ENCODE measurements at places on chromosomes 12 and 14.

DNA sequence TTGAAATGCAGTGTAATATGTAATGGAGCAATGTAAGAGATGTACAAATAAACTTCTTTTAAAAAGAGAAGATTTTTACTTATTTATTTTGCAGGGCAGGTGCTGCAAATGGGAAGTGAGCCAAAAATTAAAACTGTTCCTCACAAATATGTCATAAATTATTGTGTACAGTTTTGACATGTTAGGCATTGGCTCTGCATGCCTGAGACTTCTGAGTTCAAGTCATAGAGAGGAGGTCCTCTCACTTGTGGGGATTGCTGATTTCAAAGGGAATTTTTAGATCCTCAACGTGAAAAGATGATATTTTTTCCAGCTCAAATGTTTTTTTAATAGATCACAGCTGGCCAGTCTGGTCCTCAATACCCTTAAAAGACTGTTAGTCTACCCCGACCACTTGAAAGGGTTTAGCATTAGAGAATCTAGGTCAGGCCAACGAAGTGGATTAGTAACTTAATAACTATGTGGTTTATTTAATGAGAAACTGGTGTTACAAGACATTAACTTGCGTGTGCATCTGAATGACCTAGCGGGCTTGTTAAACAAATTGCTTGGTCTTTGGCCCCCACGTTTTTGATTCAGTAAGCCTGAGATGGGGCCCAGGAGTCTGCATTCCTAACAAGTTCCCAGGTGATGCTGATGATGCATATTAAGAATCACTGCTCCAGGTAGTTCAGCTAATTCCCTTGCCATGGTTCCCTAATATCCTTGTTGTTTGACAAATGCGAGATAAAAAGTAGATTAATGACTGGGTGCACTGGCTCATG, 30.9 kb upstream of the WDR89 start:
- DNase-seq, result no peak

DNA sequence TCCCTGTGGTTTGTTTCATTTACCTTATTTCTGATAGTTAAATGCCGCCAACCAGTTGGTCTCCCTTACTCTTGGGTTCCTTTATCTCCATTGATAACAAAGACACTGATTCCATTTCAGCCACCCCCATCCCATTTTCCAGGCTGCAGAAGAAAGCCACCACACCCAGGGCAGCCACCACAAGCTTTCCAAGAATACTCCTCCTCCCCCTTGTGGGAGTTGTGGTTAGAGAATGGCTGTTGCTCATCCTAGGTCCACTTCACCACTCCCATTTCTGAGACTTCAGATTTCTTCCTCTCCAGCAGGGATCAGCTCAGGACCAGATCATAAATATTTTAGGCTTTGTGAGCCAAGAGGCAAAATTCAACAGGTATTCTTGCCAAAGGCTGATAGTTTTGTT, 73.9 kb downstream of the ANO4 start:
- DNase-seq, result no peak

DNA sequence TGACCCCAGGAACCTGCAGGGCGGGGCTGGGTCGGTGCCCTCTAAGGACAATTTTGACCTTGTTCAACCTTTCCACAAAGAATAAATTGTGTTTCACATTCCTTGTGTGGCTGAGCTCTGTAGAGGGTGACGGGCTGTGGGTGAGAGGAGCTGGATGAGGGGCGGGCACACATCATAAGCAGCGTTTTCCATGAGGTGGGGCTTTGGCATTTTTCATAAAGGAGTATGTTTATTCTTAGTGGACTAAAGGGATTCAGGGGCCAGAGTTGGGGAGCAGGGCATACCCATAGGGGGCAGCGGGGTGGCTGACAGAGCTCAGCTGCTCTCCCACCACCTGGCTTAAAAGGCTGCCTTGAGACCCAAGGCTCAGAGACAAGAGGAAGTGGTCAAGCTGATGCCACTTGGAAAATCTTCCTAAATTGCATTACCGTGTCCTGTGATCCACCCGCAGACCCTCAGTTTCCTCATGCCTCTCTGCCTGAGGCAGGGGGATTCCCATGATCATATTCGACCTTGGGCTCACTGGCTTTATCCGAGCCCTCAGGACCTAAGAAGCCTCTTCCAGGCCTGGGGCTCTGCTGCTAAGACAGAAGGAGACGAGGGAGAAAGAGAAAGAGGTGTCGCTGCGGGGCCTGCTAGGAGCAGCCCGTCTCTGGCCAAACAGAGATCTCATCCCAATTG, 11.4 kb downstream of the MMP14 start:
- DNase-seq, result no peak

- DNase-seq, result no peak
These were observed 29.8 kb downstream of the DIO3 start for GRCh38 chr14:101591121-101591520.

DNA sequence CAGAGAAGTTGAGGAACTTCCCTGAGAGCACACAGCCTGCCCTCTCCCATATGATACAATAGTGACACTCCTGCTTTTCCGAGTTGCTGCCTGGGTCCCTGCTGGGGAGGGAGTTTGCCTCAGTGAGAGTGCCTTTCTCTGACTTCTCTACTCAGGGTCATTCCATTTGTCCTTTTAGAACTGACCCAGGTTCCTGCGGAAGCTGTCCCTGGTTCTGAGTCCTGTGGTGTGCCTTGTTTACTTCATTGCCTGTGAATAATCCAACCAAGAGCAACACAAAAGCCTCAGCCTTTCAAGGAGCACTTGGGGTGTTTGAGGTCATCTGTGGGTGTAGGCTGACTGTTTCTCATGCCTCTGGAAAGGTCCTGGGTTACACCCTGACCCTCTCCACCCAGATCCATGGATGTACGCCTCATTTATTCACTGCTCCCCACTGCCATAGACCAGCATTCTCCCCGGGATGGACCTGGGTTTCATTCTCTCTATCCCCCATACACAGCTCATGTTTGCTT, 13.6 kb downstream of the SERPINA1 start:
- no peak for DNase-seq

DNA sequence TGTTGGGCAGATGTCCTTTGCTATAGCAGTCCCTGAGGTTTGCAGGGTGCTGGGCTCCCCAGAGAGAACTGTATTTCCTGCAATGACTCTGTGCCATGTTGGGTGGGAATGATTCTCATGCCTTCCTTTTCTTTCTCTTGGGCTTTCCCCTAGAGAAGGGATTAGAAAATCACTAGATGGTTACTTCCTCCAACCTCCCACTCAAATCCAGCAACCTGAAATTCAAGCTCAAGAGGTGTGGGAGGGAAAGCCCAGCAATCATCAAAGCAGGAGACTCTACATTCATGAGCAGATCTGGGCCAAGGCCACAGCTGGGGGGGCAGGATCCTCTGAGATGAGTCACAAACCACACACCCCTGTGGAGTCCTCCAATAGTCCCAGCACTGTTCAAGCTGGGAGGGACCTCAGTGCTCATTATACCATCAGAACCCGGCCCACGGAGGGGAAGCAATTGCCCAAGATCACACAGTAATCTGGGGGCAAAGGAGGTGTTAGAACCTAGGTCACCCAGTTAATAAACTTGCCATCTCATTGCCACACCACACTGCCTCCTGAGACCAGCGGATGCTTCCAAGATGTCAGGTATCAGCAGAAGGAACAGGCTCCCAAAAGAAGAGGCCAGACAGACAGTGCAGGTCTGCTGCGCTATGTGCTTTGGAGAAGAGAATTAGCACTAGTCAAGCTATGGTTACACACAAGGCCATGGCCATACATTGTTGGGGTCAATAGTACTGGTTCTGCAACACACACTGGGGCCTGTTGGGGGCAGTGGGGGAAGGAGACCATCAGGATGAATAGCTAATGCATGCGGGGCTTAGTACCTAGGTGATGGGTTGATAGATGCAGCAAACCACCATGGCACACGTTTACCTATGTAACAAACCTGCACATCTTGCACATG, 65.7 kb downstream of the TTC9 start:
- DNase-seq, result no peak

DNA sequence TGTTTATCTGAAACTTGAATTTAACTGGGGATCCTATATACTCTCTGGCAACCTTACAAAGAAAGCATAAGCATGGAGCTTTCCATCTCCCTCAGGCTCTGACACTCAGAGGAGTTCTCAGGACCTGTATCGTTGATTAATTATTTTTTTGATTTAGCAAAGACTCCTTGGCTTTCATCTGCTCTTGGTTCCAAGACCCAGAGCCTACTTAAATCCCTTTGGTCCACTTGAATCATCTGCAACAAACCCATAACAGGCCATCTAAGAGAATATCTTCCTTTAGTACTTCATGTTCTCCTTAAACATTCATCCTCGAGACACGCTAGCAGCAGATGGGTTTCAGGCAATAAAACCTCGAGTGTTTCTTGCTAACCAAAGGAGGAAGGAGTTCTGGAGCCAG, 85.4 kb downstream of the ZFP36L1 start:
- DNase-seq, result no peak

DNA sequence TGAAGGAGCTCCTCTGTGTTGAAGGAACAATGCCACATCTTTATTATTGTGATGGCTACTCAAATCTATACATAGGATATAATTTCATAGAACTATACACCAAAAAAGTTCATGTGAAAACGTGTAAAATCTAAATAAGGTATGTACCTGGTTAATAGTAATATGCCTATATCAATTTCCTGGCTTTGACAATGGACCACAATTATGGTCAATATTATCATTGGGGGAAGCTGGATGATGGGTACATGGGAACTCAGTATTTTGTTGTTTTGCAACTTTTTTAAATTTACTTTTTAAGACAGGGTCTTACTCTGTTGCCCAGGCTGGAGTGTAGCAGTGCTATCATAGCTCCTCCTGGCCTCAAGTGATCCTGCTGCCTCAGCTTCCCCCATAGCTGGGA, 270.7 kb downstream of the TMEM132C start:
- no peak for DNase-seq
